COR-L47 (cell line): ENCODE measurements at places on chromosomes 3 and 15.

DNA sequence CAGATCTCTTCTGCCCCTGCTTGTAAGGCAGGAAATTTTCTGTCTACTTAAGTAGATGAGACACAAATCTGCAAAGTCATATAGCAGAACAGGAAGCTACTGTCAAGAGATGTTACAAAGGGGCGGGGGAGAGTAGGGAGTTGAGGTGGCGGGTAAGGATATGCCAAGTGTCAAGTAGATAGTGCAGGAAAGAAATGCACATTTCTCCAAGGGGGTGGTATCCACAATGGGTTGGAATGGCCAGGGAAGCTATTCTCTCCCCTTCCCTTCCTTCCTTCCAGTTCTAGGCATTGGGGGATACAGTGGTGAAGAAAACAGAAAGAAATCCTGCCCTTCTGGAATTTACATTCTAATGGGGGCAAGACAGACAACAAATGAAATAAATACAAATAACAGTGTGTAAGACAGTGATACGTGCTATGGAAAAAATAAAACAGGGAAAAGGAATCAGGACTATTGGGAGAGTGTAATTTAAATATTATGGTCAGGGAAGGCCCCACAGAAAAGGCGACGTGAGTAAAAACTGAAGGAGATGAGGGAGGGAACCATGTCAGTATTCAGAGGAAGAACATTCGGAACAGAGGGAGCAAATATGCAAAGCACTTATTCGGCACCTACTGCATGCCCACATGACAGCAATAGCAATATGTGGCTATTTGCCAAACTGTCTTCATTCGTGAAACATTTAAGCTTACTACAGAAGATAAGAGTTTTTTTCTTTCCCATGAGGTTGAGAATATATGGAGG, 42.8 kb upstream of the RNU6-1 start:
- no peak for DNase-seq

GRCh38 chr3:126378341-126378751, 16.4 kb upstream of the CFAP100 start:
- DNase-seq = no peak

GRCh38 chr3:64105816-64106215, 82.5 kb upstream of the PSMD6 start:
- no peak for DNase-seq

DNA sequence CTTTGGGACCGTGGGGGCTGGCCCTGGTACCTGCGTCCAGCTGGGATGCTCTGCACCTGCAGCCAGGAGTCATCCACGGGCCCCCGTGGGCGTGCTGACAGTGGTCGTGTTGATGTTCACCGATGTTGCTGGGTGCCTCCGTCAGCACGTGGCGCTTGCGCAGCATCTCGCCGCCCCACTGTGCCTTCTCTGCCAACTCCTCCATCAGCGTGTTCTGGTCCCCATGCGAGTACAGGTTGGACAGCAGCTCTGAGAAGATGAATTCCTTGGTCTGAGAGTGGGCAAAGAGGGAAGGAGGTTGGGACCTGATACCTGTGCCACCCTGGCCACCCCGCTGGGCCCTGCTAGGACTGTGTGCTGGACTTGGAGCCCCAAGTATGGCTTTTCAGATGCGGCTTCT, 61.4 kb downstream of the ADAMTS7 start:
- DNase-seq = no peak

DNA sequence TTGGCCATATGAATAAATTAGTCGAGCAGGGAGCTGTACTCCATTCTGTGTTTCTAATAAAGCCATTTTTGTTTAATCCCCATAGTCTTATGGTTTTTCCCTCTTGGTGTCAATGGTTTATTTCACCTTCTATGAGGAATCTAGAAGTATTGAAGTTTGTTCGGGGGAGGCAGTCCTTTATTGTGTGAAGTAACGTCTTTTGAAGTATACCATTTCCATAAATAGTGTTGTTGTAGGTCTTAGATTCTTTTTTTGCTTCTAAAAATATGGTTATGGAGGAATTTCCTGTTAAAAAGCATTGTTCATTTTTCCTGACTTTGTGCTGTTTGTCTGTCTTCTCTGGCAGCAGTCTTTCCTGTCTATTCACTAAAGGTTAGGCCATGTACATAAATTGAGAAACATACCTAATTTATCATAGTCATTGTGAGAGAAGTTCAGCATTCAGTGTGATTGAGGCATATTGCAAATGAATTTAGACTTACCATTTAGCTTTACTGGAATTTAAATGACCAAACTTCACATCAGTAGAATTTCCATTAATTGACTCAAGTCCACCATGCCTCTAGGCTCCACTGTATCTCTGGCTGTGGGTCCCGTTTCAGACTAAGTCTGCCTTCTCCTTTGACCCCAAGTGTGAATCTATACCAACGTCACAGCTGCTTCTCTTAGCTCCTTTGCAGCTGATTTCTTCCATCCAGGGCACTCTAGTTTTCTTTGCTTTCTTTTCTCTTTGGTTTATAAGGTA, 37.3 kb downstream of the YEATS2 start:
- no peak for DNase-seq
